ENCODE measurements at places on chromosomes 1 and 21.
A peak's percentile ranks its signal among the peaks of the same experiment; 100 is the strongest.

- DNase-seq, result no peak
Measured at GRCh38 chr1:41715441-41716095, 203.2 kb downstream of the HIVEP3 start.

GRCh38 chr1:194104247-194104844 lies 917.9 kb upstream of the B3GALT2 start:
- no peak for DNase-seq

GRCh38 chr1:233229288-233229687 lies 66.2 kb downstream of the PCNX2 start:
- DNase-seq, result no peak

- no peak for DNase-seq
Measured at GRCh38 chr1:59332983-59333382, 36.1 kb downstream of the FGGY start.

DNA sequence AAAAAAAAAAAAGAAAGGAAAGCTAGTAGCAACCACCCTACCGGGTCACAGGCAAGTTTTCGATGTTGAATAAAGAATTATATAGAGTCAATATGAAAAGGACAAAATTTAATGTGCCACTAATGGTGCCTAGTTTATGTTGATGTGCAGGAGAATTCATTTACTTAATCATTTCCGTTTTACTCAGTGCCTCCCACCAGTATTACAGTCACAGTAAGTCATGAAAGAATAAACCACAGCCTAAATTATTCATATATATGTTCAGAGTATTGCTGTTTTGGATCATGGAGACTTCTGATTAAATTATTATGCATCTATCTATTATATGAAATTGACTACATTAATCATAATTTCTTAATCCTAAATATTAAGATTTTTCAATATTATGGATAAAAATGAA lies 35.3 kb downstream of the FNBP1L start:
- DNase-seq, result no peak

DNA sequence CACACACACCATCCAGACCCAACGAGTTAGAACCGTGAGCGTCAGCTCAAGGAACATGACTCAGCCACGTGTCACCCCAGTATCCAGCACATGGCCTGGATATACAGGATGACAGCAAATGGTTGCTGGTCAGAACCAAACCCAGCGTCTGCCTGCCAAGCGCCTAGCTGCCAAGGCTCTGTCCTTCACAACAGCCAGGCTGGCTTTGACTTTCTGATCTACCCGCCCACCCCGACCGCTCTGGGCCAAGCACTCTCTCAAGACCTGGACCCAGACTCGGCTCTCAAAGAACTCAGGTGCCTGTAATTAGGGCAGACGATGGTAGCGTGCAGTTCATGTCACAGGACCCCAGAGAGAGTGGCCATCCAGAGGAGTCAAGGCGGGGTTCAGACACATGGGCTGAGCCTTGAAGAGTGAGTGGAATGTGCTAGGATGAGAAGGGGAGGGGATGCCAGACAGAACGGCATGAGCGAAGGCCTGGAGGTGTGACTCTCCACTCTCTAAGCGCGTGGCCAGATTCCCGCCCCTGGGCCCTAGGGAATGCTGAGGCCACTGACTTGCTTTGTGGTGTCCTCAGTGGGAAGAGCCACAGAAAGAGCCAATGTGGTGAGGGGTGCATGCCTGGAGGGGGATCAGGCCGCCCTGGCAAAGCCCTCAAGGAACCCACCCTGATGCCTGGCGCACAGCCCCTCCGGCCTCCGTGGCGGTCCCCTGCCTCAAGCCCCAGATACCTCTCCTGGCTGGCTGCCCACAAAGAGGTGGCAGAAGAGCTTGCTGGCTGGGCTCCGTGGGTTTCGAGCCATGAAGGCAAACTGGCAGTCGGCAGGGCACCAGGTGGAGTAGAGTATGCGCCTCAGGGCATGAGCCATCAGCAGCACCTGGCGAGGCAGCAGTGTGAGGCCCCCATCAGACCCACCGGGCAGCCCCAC lies 7.0 kb downstream of the SH2D5 start:
- DNase-seq, result no peak

DNA sequence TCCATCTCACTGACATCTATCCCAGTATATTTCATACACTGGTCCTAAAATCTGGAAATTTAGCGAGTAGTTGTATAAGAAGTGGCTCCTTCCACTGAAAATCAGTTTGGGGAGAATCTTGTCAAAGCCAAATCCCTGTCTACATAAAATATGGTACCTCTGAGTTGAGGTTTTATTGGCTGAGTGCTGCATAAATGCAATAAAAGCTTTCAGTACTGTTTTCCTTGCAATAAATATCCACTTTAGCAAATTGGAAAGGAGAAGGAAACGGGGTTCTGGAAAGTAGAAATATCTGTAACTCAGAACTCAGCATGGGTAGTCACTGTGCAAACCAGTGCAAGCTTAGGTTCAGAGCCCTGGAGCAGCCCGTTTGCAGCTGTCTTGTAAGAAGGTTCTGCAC lies 580.2 kb downstream of the SMYD3 start:
- no peak for DNase-seq

DNA sequence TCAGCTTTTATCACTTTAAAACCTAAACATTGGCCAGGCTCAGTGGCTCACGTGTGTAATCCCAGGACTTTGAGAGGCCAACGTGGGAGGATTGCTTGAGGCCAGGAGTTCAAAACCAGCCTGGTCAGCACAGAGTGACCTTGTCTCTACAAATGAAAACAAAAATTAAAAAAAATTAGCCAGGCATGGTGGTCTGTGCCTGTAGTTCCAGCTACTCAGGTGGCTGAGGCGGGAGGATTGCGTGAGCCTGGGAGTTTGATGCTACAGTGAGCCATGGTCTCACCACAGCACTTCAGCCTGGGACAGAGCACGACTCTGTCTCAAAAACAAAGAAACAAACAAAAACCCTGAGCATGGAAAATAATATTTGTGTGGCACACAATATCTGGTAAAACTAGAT lies 143.5 kb upstream of the HNRNPU start:
- no peak for DNase-seq

DNA sequence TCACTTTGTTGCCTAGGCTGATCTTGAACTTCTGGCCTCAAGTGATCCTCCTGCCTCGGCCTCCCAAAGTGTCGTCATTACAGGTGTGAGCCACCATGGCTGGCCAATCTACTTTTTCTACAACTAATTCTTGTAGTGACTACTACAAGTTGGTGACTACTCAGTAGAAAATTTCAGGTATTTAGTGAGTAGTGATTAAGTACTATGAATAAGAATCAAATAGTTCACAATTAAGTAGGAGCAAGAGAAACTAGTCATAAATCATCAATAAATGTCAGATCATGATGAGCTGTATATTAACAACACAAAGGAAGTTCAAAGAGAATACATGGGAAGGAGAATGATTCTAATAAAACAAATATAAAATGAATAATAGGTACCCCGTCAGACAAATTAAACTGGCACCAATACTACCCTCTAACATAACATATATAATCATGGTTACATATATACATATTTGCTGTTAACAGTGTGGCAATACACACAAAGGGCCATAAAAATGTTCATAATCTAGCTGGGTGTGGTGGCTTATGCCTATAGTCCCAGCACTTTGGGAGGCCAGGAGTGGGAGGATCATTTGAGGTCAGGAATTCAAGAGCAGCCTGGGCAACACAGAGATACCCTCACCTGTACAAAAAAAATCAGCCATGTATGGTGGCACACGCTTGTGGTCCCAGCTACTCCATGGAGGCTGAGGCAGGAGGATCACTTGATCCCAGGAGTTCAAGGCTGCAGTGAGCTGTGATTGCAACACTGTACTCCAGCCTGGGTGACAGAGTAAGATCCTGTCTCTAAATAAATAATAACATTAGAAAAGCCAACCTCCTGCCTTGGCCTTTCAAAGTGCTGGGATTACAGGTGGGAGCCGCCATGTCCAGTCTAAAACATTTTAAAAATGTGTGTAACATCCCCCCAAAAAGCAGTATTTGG lies 19.1 kb downstream of the YY1AP1 start:
- no peak for DNase-seq

GRCh38 chr1:20740781-20741180 lies 8.3 kb upstream of the SH2D5 start:
- no peak for DNase-seq

DNA sequence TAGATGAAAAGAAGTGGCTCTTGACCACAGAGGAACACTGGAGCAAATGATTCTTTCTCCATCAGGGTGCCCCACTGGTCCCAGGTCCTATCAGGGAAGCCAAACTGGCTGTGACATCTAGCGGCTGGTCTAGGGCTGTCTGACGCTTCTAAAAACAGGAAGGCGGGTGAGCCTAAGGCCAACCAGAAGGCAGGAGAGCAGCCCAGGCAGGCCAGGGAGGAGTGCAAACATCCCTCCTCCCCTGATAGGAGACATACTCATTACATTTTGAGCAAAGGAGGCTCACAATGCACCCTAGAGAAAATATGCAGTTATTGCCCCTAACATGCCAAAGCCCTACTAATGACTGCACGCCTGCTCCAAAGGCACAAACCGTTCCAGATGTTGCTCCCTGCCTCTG lies 10.4 kb upstream of the FOXE3 start:
- DNase-seq, result no peak

- peak; percentile 52 for DNase-seq
Measured at GRCh38 chr1:93753791-93754763, 72.4 kb upstream of the BCAR3 start.

GRCh38 chr21:31326522-31327242 lies 17.4 kb downstream of the TIAM1 start:
- DNase-seq, result peak; percentile 50

DNA sequence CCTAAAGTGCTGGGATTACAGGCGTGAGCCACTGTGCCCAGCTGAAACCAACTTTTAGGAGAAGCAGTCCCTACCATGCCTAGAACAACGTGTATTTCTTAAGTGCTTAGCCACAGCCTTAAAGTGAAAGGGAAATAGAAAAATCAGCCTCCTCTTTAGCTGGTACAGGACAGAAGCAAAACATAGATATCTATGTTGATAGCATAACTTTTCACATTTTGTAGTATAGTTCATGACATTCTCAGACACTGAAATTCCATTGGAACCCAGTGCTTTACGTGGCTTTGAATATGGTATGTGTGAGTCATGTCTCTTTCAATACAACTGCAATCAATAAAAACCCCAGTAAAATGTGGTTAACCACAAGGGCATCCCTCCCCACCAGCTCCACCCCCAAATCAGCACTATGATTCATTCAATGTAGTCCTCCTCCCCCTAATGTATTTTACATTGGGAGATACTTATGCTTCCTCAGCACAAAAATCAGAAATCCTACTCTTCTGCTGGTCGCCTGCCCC lies 32.1 kb downstream of the TGFB2 start:
- DNase-seq, result peak; percentile 56

- DNase-seq, result no peak
Measured at GRCh38 chr1:87705233-87705632, 376.6 kb downstream of the LMO4 start.

- DNase-seq, result peak; percentile 88
Measured at GRCh38 chr1:30779294-30780071, 21.9 kb upstream of the LAPTM5 start.

DNA sequence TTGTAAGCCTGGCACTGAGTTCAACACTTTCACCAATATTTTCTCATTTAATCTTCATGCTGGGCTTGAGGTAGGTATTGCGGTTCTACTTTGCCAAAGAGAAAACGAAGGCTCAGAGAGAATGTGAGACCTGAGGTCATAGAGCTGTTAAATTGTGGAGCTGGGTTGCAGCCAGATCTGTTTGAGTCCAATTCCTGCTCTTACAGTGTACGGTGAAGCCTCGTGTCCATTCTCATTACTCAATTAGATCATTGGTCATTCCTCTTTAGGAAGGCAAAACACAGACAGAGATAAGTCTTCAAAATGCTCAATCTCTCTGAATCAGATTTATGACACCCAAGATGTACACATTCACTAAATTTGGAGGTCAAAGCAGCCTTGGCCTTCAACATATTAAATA lies 559.0 kb upstream of the DAB1 start:
- no peak for DNase-seq

- no peak for DNase-seq
Measured at GRCh38 chr1:43868741-43869067, 64.9 kb upstream of the ARTN start.

GRCh38 chr1:160420881-160421842 lies 20.8 kb downstream of the VANGL2 start:
- DNase-seq, result no peak

GRCh38 chr1:98672189-98672588 lies 10.7 kb downstream of the SNX7 start:
- DNase-seq, result no peak

DNA sequence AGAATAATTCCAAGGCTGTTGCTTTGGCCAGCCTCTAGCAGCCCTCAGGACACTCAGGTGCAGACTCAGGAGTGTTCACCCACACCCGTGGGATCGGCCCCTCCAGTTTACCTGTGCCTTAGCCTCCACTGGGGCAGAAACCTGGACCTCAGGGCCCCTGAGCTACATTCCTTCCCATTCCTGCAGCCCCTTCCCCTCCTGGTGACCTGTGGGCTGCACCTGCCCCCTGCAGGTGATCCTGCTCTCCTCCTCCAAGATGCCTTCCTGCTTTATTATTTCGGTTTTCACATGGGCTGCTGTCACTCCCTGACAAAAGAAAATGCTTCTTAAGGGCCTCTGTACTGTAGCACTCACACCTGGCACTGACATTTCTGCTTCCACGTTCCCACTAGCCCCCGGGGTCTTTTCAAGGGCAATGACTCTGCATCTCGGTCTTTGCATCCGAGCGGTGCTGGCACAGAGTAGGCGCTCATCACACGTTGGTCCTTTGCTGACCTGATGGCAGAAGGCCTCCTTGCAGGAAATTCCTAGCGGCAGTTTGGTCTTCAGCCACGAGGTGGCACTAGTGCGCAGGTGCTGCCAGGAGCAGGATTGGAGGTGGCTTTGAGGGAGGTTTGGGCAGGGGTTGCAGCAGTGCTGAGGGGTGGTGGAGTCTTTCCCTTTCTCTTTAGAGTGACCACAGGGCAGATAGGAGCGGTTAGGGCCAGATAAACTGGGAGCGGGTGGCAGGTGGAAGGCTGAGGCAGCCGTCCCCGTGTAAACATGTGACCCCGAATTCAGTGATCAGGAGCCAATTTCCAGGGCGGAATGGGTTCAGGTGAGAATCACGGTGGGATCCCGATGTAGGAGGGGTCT lies 25.3 kb upstream of the ETV3 start:
- DNase-seq, result peak; percentile 73

DNA sequence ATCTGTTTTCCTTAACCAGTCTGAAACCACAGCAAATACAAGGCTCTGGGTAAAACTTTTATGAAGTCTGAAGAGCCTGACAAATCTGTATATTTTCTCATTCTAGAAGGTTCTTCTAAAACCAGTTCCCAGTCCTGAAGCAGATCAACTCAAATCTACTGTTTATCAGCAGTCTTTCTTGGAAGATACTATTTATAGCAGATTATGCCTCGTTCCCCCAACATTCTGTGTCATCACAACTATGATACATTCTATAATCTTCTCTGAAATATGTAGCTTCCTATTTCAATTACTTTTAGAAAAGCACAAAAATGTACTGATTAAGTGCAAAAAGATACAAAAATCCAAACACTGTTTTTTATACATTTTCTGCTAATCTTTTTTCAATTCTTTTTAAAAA lies 67.5 kb downstream of the NIBAN1 start:
- no peak for DNase-seq

Measured in left hindlimb (tissue), 1 donor.